ENCODE measurements at places on chromosomes 16 and 17.

- DNase-seq, result no peak
These were observed 32.2 kb upstream of the ABCA3 start for GRCh38 chr16:2372684-2373083.

DNA sequence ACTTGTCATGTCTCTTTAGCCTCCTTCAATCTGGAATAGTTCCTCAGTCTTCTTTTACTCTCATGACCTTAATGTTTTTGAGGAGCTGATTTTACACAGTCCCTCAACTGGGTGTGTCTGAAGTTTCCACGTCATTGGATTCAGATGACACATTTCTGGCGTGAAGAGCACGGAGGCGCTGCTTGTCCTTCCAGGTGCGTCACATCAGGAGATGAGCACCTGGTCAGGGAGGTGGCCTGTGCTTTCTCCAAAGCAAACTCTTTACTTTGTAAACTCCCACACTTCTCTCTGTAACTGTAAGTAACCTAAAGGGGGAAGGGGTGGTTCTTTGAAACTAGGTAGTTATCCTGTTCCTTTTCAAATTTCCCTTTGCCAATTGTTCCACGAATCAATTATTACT, 52.5 kb upstream of the MNT start:
- no peak for DNase-seq

DNA sequence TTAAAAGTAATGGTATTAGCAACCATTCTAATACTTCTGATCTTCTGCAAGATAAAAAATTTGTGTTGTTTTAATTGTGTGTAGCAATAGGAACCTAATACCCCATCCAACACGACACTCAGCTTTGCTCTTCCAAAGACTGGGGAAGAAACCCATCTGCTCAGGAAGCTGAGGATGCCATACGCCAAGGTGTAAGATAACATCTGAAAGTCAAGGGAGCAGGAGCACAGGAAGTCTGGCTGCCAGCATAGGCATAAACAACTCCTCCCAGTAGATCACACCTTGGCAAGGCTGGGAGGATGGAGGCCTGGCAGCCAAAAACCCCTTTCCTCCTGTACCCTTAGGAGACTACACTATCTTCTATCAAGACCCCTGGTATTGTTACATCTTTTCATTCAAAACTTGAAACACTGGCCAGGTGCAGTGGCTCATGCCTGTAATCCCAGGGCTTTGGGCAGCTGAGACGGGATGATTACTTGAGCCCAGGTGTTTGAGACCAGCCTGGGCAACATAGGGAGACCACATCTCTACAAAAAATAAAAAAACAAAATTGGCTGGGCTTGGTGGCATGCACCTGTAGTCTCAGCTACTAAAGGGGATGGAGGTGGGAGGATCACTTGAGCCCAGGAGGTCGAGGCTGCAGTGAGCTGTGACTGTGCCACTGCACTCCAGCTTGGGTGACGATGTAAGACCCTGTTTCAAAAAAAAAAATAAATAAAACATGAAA, 5.7 kb upstream of the SPHK1 start:
- DNase-seq, result no peak

DNA sequence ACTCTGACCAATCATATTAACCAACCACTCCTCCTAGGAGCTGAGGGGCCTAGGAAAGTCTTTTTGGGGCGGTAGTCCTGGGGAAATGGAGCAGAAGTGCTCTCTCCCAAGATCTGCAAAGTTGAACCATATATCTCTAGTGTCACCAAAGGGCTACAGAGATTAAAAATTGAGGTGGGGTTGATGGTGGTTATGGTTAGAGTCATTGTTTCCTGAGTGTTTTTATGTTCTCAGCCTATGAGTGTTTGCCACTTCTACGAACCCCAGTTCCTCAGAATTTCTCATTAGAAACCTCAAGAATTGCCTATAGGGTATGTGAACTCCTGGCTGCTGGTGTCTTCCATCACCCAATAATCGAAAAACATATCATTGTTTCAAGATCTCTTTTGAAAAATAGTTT, 217.8 kb downstream of the CDRT15L2 start:
- no peak for DNase-seq

DNA sequence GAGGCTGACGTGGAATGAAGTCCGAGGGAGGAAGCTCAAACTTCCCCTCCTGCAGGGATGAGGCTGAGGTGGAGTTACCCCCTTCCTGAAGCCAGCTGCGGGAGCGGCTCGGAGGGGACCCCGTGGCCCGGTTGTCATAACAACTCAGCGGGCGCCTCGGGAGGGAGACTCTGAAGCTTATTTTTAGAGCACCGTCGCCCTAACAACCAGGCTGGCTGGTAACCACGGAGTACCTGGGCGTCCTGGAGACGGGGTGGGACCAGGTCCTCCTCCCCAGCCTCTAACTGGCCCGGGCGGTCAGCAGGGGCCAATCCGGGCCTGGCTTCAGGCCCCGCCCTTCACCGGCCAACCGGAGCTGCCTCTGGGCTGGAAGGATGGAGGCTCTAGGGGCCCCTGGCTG, 27.7 kb downstream of the NECAB2 start:
- DNase-seq, result no peak

GRCh38 chr17:58480090-58480489, 8.1 kb downstream of the HSF5 start:
- DNase-seq, result no peak

GRCh38 chr17:6505425-6506142, 50.8 kb downstream of the PITPNM3 start:
- DNase-seq, result peak; percentile 94

DNA sequence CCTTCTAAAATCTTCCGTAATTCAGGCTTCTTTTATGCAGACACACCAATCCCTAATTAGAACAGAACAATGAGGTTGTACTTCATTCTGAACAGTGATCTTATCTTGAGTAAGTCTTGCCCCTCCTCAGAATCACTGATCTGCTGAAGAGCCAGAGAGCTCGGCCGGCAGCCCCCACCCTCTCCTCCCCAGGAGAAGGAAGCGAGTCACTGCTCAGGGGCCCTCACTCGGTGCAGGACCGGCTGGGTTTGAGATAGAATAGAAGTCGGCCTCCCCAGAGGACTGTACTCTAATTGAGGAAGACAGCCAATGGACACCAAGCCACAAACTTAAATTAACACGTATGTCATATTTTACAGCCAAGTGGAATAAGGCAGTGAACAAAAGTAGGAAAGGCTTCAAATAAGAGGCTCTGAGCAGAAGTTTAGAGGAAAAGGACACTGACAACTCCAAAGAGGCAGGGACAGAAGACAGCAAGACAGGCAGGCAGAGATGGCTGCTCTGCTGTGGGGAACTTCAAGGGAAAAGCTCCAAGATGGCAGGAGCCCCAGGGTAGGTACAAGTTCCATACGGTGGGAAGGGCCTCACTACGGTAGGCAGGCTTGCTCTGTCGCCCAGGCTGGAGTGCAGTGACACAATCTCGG, 18.6 kb downstream of the CREBBP start:
- DNase-seq, result peak; percentile 55

DNA sequence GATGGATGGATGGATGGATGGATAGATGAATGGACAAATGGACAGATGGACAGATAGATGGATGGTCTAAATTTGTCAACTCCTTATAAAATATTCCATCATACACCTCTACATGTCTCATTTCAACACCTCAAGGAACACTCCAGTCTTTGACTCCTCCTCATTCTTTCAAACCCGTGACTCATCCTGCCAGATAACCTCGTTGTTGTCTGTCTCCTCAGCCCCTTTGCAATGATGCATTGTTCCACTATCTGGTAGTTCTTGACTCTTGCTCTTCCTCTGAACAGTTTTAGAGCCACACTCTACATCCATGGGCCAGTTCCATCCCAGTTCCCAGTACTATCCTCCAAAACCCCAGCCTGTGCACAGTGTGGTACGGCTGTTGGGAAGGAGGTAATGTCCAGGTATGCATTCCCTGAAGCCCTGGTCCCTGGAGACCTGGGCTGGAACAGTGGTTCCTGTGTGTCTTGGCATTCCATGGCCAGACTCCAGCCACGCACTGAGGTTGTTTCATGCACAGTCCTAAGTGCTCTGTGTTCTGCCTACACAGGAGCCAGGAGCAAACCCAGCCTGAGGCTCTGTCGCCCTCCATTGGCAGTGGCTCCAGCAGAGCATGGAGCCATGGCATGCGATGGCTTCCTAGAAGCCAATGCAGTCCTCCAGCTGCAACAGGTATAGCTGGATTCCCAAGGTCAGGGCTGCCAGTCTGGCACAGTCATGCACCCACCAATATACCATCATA, 105.7 kb downstream of the C17orf67 start:
- peak; percentile 51 for DNase-seq

- peak; percentile 51 for DNase-seq
These were observed 1.9 kb downstream of the CMC2 start for GRCh38 chr16:81004646-81005353.

GRCh38 chr17:47713980-47714700, 18.9 kb upstream of the TBX21 start:
- no peak for DNase-seq

- DNase-seq, result peak; percentile 79
These were observed 946 bp upstream of the TMEM256 start for GRCh38 chr17:7404737-7405349.

DNA sequence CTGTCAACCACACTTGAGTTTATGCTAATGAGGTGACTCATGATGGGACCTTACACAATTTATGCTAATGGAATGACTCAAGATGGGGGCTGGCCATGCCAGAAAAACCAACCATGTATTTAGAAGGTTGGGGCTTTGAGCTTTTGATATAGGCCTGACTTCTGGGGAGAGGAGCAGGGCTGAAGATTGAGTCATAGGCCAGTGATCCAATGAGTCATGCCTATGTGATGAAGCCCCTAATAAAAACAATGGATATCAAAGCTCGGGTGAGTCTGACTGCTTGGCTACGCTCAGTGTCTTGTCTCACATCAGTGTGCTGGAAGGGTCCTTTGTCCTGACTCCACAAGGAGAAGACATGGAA, 7.3 kb downstream of the MFSD6L start:
- peak; percentile 23 for DNase-seq

DNA sequence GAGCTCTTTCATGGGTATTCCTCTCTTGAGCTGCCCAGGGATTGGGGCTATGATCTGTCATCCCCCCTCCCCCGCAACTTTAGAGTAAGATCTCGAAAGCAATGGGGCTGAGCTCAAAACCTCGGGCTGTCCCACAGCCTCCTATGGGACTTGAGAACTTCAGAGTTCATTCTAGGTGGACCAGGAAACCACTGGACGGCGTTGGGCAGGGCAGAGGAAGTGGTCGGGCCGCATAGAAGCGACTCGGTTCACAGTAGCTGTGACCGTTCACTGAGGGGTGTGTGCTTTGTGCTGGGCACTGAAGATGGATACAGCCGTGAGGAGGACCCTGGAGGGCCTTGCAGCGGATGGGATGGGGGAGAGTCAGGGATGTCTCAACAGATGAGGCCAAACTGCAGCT, 292.0 kb downstream of the CPPED1 start:
- DNase-seq, result no peak
